IMR-90 (cell line): ENCODE measurements at places on chromosomes 5 and 9. TPM values are rescaled to one million over a fixed set of nuclear protein-coding genes. Genes with fewer than 3 reads are reported as not detected.

The WNK2 gene
- total RNA-seq, result not detected in 2 replicates

The C5orf34 gene
- 6.1 and 7.2 TPM in 2 replicates for total RNA-seq

The TOPORS gene
- total RNA-seq, result 27.8 and 41.7 TPM in 2 replicates

DNA sequence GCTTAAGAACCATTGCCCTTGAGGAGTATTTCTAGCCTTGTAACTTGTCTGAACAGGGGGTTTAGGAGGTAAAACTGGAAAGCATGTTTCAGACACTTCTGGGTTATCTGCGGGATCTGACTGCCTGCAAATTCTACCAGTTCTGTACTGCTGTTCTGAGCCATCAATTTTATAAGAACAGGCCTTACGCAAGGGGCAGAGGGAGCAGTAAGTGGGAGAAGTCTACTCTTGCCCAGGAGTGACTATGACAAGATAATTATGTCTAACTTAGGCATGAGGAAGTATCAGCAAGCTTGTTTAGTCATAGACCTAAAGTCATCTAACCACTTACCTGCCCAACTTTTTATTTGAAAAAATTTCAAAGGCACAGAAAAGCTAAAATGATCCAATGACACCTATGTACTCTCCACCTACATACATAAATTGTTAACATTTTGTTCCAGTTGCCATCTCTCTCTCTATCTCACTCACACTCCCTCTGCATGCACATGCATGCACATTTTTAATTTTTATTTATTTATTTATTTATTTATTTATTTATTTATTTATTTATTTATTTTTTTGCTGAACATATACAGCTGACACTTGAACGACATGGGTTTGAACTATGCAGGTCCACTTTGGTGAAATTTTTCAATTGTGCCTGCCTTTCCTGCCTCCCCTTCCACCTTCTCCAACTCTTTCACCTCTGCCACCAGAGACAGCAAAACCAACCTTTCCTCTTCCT lies 18.4 kb upstream of the DEPDC1B start:
- DNase-seq, result no peak

DNA sequence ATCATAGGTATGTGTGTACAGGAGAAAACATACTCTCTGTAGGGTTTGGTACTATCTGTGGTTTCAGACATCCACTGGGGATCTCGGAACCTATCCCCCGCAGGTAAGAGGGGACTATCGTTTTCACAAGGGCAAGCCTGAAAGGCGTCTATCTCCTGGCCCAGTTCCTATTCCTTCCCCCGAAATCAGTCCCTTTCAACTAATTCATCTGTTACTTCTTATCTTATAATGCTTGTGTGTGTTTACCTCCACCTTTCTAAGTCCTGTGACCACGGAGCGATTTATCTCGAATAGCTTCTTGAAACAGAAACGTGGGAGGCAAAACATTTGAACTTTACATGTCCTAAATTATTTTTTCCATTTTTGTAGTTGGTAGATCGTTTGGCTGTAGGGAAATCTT lies 11.4 kb downstream of the ABO start:
- DNase-seq, result no peak

DNA sequence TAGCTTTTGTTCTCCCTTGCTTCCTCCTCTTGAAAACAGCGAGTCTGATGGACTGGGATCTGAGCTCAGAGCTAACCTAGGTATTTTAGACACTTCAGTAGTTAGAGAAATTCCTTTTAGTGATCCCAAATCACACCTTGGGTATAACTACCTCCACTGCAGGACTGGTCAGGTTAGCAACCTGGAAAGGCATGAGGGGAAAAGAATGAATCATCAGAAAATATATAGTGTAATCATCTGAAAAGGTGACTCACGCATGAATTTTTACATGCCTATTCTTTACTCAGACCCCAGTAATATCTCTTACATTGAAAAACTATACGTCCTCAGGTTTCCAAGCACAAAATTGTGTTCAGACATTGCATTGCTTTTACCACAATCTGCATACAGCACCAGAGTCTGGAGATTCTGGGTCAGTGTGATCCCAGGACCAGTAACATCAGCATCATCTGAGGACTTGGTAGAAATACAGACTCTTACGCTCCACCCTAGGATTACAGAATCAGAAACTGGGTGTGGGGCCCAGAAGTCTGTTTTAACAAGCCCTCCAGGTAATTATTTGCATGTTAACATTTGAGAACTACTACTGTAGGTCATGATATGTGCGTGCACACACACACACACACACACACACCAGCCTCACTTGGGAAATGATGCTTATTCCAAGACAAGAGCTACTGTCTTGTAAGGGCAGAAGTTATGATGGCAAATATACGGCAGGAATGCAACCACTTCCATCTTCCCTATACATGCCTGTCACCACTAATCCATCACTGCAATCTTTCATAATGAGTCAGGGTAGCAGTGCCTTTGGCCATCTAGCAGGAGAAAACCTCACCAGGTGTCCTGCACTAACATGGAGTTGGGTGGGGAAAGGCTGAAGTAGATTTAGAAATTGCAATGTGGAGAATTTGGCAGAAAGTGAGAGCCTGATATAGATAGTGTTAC lies 271.6 kb upstream of the MAP3K1 start:
- DNase-seq, result peak; percentile 68

DNA sequence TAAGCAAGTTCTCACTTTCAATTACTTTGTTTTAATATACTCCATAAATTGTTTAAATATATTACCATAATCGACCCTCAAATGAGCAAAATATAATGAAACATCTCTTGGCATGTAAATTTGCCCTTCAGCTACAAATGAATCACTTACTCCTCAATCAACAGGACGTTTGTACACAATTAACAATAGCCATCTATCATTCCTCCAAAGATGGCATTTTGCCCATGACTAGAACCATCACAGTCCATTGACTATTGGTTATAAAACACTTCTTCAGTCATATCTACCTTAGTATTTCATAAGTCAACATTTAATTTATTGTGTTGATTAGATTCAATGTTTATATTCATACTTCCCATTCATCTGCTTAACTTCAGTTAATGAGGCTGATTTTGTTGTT lies 127.2 kb downstream of the CTNND2 start:
- no peak for DNase-seq

- peak; percentile 88 for DNase-seq
Observed at GRCh38 chr5:75335952-75336614, 937 bp upstream of the HMGCR start.

GRCh38 chr5:174522480-174523260 lies 201.7 kb upstream of the MSX2 start:
- no peak for DNase-seq

- DNase-seq, result no peak
Observed at GRCh38 chr5:158670201-158670600, 429.5 kb downstream of the EBF1 start.

The ARHGEF39 gene
- 0.56 and 2.5 TPM in 2 replicates for total RNA-seq

GRCh38 chr9:108672475-108673190 lies 183.2 kb downstream of the ACTL7B start:
- no peak for DNase-seq
